ENCODE measurements at places on chromosomes 5 and 9.

GRCh38 chr5:133325864-133326263, 274.1 kb downstream of the HSPA4 start:
- no peak for DNase-seq

GRCh38 chr5:26121338-26121737, 917.0 kb downstream of the CDH9 start:
- no peak for DNase-seq

DNA sequence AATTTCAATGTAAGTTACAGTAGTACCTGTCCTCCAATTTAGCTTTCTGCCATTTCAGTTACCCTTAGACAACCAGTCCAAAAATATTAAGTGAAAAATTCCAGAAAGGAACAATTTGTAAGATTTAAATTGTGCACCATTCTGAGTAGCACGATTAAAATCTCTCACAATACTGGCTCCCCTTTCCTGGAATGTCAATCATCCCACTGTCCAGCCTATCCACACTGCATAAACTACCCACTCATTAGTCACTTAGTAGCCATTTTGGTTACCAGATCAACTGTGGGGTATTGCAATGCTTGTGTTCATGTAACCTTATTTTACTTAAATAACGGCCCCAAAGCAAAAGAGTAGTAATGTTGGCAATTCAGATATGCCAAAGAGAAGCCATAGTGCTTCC, 11.6 kb downstream of the KIF24 start:
- DNase-seq: no peak

GRCh38 chr5:102312586-102313370, 16.7 kb upstream of the SLCO4C1 start:
- no peak for DNase-seq

DNA sequence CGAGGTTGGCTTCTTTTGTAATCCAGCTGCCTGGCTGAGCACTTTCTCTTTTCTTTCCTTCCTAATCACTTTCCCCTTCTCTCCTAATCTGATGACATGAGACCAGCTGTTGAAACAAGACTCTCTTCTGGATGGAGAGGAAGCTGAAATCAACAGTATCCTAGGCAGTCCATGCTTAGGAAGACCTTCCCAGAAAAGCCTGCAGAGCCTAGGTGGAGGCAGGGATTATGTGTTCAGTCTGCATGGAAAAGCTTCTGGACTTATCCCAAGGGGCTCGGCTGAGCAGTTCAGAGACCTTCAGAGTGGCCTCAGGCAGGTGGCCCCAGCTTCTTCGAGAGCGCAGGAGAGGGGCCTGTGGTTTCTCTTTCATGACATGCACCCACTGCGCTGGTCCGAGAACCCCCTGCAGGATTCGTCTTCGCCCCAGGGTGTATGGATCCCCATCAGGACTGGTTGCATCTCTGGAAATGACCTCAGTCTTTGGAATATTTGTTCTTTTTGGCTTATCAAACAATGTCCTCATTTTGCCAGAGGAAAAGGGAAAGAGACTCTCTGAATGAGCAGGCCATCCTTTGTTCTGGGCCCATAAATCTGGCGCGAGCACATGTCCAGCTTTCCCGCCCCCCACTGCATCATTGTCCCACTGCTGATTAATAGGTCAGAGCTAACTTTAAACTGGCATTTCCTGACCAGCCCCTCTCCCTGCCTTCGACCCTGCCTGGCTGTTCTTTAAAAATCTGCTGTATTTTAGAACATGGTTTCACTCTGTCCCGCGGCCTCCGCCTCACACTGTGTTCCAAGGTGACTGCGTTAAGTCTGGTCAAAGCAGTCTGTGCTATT, 177.9 kb upstream of the KLF4 start:
- DNase-seq: no peak

GRCh38 chr5:102668220-102668932, 86.7 kb upstream of the PAM start:
- no peak for DNase-seq

DNA sequence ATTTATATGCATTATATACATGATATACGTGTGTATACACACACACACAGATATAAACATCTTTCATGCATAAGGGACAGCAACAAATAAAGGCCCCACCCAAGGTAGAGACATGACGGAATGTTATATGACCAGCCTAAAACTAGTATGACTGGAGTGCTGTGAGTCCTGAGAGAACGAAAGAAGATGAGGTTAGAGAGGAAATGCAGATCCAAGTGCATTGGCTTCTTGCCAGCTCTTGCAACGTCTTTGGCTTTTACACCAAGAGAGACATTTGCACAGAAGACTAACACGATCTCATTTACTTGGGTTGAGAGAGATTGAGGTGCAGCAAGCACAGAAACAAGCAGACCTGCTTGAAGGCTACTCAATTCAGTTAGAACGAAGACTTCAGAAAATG, 23.0 kb downstream of the CDH10 start:
- DNase-seq: no peak

DNA sequence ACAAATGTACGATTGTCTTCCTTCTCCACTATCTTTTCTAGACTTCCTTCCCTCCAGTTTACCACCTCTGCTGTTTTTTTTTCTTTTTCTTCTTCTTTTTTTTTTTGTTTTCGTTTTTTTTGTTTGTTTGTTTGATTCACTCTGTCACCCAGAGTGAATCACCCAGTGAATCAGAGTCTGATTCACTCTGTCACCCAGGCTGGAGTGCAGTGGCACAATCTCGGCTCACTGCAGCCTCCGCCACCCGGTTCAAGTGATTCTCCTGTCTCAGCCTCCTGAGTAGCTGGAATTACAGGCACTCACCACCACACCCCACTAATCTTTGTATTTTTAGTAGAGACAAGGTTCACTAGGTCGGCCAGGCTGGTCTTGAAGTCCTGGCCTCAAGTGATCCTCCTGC, 375.7 kb downstream of the NTRK2 start:
- DNase-seq: no peak

Data from activated T-cell treated with anti-CD3 and anti-CD28 coated beads for 24 hours (primary cell).